NCI-H2081 treated with DMSO at 0.1 percent for 48 hours (cell line): ENCODE measurements at places on chromosomes 16 and 17.

DNA sequence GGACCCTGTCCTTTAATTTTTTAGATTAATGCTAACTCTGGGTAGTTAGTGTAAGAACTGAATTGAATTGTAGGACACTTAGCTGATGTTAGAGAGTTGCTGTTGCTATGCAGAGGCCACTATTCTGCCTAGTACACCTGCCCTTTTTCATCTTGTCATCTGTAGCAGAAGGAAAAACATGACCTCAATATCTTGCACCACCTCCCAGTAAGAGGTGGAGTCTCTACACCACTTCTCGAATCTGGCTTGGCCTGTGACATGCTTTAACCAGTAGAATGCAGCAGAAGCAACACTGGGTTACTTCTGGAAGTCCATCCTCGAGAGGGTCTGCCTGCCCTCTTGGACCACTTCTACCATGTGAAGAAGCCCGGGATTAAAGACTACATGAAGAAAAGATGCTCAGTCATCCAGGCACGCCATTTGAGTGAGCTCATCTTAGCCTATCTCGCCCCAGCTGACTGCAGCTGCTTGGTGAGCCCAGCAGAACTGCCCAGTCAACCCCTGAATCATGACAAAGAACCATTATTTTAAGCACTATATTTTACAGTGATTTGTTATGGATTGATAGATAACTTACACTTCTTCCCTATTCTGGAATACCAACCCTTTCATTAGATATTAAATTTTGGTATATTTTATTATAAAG lies 153.5 kb downstream of the MYO1D start:
- no peak for DNase-seq

- DNase-seq = no peak
Measured at GRCh38 chr16:48862087-48862532, 252.1 kb upstream of the N4BP1 start.

- no peak for DNase-seq
Measured at GRCh38 chr17:80951121-80952090, 40.2 kb upstream of the CHMP6 start.

GRCh38 chr17:74922172-74922571 lies 883 bp downstream of the USH1G start:
- no peak for DNase-seq

GRCh38 chr17:50276588-50277356 lies 2.5 kb downstream of the TMEM92 start:
- no peak for DNase-seq

DNA sequence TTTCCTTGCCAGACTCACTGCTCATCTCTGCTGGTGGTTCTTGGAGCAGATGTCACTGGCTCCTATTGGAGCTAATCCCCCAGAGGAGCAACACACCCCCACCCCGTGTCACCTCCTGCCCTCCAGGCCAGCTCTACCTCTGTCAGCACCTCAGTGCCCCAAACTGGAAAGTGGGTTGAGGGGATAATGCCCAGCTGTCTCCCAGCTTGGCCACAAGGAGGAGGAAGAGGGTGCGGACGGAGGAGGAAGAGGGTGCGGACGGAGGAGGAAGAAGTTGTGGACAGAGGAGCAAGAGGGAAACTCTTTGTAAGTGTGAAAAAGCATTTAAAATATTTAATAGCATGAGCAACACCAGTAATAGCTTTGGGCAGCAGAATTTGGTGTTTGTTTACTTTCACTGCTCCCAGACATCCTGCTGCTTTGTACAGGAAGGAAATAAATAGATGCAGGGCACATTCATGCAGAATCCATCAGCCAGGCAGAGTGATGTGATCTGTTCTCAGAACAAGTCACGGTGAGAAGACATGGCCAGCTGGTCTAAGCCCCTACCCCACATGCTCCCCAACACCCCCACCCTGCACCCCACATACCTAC lies 82.5 kb downstream of the C17orf67 start:
- no peak for DNase-seq

DNA sequence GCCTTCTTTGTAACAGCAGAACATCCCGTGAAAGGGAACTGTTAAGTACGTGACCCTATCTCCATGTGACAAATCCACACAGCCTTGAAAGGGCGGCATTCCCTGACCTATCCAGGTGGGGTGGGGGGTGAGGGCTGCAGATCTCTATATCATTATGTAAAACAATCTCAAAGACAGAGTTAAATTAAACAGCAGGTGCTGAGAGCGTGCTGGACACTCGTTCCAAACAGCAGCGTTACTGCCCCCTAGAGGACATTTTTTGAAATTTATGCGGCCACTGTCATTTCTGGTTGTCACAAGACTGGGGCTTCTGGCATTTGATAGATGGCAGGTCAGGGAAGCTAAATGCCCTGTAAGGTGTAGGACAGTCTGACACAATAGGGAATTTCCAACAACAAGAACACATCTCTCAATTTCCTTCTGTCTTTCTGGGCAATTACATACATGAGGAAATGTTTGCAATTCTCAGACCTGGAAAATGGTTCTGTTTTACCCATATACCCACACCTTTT lies 6.7 kb upstream of the SLC25A39 start:
- peak; percentile 64 for DNase-seq

DNA sequence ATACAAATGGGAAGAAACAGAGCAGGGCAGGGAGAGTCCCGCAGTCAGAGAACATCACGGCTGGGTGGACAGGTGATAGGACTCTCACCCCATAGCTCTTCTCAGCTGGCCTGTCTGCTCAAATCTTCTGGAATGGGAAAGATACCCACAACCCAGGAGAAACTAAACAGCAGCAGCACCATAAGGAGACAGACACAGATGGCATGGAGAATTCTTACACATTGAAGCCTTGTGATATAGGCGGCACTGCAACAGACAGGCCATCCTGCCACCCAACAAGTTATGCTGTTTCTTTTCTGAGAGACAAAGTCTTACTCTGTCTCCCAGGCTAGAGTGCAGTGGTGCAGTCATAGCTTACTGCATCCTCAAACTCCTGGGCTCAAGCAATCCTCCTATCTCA lies 8.6 kb upstream of the ANKRD40CL start:
- no peak for DNase-seq

GRCh38 chr17:27357236-27357635 lies 63.3 kb downstream of the WSB1 start:
- no peak for DNase-seq

GRCh38 chr16:30669903-30670824 lies 11.9 kb downstream of the FBRS start:
- DNase-seq = no peak

- DNase-seq = no peak
Measured at GRCh38 chr17:58268326-58268725, 12.4 kb downstream of the MPO start.

DNA sequence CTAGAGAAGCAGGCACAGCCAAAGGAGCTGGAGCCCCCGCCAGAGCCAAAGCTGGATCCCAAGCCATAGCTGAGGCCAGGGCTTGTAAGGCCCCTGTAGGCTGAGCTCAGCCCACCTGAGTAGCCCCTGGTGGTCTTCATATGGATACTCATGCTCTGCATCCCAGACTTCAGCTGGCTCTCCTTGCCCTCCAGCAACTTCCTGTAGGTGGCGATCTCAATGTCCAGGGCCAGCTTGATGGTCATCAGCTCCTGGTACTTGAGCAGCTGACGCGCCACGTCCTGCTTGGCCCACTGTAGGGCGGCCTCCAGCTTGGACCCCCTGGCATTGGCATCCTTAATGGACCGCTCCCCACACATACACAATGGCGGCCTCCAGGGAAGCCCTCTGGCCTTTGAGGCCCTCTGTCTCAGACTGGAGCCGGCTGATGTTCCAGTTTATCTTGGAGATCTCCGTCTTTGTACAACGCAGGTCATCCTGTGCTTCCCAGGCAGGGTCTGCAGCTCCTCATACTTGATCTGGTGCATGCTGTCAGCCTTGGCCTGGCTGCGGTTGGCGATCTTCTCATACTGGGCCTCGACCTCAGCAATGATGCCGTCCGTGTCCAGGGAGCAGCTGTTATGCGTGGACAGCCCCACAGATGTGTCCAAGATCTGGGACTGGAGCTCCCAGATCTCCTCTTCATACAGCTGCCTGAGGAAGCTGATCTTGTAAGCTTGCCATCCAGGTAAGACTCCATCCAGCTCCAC lies 28.9 kb downstream of the IKZF3 start:
- no peak for DNase-seq

- no peak for DNase-seq
Measured at GRCh38 chr17:9360677-9361081, 214.9 kb downstream of the STX8 start.

DNA sequence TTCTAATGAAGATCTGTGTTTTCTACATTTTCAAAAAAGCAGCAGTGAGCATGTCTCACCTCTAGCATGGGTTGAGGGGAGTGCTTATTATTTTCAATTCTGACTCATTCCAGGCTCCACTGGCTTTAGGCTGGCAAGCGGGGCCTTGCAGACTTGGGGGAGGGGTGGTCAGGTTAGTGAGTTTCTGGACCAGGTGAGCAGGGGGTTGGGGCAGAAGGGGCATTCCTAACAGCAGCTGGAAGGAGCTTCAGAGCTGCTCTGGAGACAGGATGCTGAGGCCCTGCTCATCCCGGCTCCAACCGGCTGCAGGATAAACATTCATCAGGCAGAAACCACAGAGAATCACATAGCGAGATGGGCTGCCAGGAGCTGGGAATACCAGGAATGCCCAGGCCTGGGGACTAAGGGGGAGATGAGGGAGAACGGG lies 10.5 kb upstream of the KRT19 start:
- DNase-seq = no peak

- DNase-seq = no peak
Measured at GRCh38 chr17:63930951-63931575, 1.1 kb downstream of the CD79B start.

DNA sequence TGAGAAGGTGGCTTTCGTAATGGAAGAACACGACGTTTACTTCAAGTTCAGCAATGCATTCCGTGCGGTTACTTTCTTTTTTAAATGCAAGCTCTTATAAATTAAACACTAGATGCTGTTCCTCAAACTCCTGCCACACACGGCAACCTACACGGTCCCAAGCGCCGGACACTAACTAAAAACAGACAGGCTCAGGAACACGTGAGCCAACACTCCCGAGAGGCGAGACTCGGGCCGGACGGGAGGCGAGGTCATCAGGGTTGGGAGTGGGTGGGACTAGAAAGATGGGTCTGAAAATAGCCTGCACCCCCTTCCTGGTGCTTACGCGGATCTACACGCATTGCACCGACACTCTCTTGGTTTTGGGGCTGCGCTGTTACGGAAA lies 6.4 kb downstream of the CLCN7 start:
- no peak for DNase-seq

DNA sequence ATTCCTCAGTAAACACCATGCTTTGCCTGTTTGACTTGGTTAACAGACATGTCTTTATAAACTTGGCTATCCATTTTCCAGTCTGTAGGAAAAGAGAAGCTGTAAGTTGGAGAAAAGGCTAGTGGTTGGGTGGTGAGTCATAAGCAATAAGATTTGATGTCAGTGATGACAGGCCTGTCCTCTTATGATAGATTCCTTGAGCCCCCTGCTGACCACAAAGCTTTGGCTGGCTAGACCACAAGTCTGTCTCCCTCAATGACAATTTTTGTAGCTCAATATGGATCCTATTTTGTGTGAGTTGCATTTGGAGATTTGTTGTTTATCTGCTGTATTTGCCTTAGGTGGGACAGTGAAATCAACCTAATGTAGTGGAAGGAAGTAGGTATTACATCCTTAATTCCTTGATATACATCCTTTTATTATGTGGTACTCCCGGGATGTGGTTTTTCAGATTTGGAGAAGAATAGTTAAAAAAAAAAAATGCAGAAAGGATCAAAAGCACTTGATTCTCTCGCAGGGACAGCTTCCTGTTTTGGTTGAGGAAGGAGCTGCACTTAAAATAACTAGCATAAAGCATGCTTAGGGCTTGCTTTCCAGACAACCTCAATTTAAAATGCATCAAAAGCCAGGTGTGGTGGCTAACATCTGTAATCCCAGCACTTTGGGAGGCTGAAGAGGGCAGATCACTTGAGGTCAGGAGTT lies 67.4 kb downstream of the SIAH1 start:
- no peak for DNase-seq

GRCh38 chr17:43033948-43034881 lies 9.2 kb downstream of the RND2 start:
- no peak for DNase-seq

DNA sequence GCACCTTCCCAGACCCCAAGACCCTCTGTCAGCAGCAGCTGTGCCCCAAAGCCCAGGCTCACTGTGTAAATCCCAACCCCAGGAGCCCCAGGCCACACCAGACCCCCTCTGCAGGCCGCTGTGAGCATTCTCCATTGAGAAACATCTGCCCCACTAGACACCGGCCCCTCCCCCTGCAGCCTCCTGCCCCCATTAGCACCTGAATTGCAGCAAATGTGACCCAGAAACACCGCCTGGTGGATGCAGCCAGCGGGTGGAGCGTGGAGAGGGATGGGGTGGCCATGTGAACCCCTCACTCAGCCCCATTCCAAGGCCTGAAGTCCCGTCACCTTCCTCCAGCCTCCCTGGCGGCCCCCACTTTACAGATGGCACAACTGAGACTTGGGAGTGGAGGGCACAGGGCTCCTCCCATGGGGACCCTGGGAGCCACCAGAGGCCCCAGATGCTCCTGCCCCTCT lies 2.2 kb downstream of the UBALD1 start:
- no peak for DNase-seq

GRCh38 chr17:68306819-68307218 lies 15.5 kb downstream of the ARSG start:
- no peak for DNase-seq

DNA sequence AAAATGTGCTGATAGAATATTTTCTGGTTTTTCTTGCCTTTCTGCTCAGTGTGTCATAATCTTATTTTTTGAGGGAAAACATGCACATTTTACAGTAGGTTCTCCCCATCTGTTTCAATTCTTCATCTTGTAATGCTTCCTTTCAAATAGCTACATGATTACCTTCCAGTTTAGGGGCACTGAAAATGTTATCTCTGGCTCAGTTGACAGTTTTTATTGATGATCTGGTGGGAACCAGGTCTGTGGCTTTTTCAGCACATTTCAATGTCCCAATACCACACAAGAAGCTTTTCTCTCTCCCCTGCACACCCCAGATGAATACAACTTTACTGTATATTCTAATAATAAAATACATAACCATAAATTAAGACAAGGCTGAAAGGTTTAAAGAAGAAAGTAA lies 36.5 kb downstream of the FTO start:
- no peak for DNase-seq

DNA sequence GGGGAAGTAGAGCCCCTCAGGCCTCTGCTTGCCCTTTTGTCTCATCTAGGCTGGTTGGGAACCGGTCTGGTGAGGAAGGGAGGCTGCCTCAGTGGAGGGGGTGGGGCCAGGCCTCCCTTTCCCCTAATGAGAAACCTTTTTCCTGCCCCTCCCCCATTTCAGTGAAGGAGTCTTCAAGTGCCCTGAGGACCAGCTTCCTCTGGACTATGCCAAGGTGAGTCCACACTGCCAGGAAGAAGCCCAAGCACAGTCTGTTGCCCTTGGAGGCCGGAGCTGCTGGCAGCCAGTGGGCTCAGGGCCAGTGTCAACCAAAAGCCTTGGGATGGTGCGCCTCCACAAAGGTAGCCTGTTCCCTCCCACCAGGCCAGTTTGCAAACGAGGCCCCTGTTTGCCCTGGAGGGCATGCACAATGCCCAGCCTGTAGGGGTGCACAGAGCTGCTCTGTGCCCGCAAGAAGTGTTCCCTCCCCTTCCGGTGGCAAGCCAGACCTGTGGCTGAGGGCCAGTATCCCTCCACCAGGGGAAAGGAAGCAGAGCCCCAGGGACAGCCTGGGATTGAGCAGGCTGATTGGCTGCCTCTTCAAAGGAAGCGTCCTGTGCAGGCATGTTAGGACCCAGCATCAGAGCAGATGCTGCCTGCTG lies 3.4 kb downstream of the TRAF4 start:
- DNase-seq = no peak
